ENCODE measurements at places on chromosomes 11 and 22.

DNA sequence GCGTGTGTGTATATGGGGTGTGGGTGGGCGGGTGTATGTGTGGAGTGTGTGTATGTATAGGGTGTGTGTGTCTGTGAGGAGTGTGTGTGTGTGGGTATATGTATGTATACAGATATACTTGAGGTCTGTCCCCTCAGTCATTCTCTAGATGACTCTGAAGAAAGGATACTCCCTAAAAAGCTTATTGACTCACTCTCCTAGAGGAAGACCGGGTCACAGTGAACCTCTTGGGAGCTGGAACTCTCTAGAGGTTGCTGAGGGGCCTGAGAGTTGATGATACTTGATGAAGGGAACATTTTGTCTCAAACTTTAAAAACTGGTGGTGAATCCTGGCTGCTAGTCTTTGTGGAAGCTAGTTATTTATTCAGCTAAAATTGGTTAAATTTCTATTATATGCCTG, 15.1 kb downstream of the STX3 start:
- peak; percentile 28 for ATAC-seq

DNA sequence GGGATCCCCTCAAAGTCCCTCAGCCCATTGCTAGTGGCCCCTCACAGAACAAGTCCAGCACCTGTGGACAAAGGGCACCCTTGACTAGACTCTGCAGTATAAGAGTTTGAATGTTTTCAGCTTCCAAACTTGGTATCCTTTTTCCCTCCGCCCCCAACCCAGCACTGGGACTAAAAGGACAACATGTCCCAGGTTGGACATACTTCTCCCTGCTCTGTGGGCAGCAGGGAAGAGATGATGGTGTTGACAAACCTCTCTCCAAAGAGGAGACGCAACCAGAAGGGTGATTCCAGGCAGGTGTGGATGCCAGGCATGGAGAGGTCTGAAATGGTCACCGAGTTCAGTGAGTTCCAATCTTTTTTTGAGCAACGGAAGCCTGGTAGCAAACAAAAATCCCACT, 4.5 kb upstream of the MYOD1 start:
- ATAC-seq = no peak

DNA sequence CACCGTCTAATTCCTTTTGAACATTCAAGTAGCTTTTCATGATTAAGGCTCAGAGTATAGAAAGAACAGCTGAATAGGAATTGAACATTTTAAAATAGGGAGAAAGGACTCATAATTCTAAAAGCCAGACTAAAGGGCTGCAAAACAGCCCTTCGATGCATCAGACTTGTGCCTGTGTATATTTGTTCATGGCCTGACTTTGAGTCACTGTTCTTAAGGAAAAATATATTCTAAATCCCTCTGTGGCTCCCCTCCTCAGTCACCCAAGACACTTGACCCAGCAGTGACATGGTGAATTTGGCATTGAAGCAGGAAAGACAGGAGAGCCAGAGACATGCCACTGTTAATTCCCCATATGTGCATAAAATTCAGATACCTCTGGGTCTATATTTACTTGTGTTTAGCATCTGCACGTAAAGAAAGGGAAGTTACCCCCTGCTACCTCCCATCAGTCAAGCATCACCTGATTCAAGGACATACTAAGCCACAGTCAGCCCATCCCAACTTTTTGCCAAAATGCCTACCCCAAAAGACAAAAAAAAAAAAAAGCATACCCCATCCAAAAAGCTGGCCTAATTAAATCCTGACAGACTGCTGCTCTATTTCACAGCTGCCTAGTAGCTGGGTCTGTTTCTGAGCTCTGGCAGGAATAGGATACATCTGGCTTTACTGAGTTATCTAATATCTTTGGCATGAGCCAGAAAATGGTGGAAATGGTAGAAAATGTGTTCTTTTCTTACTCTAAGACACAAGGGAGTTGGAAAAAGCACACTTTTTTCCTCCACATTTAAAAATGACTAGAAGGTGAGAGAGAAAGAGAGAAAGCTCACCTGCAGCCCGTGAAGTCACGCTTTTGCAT, 93.5 kb downstream of the COMMD9 start:
- ATAC-seq = no peak

GRCh38 chr22:50293441-50294318, 13.8 kb downstream of the PLXNB2 start:
- no peak for ATAC-seq

DNA sequence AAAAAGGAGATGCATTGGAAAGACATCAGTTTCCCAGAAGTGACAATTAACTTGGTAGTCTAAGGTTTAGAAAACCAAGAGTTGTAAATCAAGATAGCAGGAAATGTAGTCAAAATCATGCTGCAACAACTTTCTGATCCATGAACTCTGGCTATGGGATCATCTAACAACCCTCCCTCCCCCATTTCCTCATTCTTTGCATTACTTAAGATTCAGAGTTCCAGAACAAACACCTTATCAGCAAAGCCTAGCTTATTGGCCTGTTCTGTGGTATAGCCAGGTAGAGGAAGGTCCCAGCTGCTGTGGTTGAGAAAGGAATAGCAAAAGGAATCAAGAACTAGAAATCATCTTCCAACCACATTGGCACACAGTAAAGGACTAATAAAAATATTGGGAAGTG, 651.1 kb downstream of the METTL15 start:
- no peak for ATAC-seq

DNA sequence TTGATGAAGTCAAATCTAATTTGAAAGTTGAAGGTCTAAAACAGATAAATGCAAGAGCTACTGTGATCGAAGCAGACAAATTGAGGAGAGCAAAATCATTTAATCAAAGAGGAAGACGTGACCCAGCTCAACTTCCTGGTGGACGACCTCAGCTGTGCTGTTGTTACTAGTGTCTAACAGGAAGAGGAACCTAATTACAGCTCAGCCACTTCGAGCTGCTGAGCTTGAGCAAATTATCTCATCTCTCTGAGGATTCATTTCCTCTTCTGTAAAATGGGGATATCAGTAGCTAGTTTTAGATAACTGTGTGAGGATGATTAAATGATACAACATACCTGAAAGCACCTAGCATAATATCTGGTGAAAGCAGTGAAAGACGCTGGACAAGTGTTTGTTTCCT, 48.6 kb upstream of the OLFML1 start:
- ATAC-seq = peak; percentile 82

DNA sequence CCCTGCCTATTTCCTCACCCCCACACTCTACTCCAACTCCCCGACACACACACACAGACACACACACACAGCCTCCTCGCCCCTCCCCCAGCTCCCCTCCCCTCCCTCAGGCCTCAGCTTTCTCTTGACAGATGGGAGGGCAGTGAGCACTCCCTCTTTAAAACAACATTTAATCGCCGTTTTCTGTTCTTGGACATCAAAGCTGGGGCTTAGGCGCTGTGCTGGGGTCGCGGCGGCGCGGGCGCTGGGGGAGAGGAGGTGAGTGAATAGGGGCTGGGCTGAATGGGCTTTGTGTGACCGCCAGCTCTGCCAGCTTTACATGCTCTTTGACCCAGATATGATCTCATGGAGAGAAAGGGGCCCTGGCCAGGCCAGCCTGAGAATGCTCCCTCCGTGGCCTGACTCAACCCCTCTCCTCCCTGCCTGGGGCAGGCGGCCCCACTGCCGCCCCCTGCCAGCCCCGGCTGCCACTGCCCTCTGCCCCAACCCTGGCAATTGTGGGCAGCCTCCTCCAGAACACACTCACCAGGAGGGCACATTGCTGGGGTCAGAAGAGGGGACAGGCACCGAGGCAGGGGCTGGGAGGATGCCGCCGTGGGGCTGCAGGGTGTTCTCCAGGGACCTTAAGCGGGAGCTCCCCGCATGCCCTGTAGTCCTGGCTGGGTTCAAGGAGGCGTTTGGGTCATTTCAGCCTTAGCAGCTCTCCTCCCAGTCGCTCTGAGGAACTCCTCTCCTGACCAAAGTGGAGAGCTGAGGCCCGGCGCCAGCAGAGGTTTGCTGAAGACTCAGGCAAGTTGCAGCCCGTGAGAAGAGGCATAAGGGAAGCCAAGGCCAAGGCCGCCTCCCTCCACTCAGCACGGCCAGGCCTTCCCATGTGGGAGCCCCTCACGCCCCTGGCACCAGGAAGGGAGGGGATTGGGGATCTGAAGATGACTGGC, 38.3 kb upstream of the NNMT start:
- no peak for ATAC-seq

DNA sequence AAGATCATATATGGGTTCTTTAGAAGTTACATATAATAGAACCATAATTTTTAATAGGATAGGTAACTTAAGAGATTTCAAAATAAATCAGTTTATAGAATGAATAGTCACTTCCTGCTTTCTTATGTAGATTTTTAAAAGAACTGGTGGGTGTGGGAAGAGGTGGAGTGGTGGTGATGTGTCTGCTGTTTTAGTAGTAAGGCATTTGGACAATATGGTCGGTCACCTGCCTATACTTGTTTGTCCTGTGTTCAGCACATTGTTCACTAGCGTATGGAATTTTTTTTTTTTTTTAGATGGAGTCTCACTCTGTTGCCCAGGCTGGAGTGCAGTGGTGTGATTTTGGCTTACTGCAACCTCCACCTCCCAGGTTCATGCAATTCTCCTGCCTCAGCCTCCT, 39.3 kb downstream of the CCDC81 start:
- ATAC-seq = no peak

- no peak for ATAC-seq
Observed at GRCh38 chr11:84091212-84091986, 805.2 kb upstream of the CCDC90B start.

- ATAC-seq = no peak
Observed at GRCh38 chr11:104343578-104343977, 179.6 kb upstream of the PDGFD start.

- no peak for ATAC-seq
Observed at GRCh38 chr11:130076778-130077481, 7.2 kb downstream of the APLP2 start.

DNA sequence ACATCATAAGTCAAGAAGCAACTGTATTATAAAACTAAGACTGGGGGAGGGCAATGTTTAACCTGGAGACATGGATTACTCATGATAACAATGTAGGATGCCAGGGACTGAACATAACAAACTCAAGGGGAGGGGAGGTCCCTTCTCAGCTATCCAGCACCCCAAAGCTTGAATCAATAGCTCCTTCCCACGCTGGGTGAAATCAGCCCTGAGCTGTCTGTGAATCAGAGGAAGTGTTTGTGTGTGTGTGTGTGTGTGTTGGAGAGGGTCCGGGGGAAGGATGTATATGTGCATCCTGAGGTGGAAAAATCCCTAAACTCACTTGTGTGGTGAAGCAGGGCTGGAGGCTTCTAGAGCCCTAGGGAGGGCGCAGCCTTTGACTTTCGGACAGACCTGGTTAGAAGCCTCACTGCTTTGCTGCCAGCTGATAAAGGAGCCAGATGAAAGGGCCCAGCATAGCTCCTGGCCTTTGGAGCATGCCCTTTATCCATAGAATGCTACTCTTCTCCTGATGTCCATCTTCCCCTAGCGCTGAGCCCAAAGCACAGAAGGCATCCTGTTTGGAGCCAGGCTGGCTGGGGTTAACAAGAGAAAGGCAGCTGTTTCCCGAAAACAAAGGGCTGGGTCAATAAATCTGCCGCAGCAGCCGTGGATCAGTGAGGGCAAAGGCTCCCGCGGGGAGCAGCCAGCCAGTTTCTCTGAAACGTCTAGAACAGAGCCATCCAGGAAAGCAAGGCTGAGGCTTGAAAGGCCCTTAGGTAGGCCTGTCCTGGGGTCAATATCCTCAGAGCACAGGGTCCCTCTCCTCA, 35.8 kb downstream of the TNKS1BP1 start:
- ATAC-seq = peak; percentile 89

GRCh38 chr22:27662359-27663301, 138.9 kb downstream of the MN1 start:
- ATAC-seq = no peak

DNA sequence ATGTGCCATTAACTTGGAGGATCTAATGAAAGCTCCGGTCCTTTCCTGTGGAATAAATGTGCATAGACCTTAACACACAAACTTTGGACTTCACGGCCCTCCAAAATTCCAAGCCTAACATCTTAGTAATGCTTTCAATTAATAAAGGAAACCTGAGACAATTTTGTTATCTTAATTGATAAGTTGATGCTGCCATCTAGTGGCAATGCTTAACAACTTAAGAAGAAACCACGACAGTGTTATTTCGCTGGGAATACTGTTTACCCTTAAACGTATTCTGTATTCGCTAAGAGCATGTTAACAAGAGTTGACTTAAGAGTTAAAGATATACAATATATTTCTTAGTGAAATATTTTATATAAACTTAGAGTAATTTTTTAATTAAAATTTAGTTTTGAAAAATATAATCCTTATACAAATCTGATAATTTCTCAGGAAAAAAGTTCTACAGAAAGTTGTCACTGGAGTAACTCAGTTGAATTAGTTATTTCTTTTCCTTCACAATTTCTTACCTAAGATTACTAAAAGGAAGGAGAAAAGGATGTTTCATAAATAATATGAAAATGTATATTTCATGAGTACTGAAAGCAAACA, 35.0 kb upstream of the OR9G4 start:
- no peak for ATAC-seq

DNA sequence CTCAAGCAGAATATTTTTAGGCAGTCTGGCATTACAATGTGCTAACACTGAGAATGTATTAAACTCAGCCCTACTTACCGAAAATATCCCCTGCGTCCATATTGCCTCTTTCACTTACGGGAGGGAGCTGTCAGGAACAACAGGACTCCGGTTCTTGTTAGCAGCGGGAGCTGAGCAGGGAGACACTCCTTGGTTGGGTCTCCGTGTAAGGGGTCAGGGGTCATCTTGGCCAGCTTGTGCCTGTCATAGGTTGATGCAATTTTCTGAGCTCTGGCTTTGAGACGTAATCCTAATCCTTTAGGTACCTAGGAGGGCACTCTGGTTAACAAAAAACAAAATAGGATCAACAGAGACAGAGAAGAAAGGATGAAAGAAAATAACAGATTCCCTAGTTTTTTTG, 1477.2 kb downstream of the BRD1 start:
- ATAC-seq = no peak

Data from activated T-helper 17 cell treated with anti-CD3 and anti-CD28 coated beads, Interleukin-2, amount 50 U/mL, for 72 hours (primary cell).